ENCODE measurements at places on chromosomes 13 and 19.

GRCh38 chr19:43618921-43619261 is 538 bp downstream of the ZNF428 start:
- peak; percentile 70 for DNase-seq

DNA sequence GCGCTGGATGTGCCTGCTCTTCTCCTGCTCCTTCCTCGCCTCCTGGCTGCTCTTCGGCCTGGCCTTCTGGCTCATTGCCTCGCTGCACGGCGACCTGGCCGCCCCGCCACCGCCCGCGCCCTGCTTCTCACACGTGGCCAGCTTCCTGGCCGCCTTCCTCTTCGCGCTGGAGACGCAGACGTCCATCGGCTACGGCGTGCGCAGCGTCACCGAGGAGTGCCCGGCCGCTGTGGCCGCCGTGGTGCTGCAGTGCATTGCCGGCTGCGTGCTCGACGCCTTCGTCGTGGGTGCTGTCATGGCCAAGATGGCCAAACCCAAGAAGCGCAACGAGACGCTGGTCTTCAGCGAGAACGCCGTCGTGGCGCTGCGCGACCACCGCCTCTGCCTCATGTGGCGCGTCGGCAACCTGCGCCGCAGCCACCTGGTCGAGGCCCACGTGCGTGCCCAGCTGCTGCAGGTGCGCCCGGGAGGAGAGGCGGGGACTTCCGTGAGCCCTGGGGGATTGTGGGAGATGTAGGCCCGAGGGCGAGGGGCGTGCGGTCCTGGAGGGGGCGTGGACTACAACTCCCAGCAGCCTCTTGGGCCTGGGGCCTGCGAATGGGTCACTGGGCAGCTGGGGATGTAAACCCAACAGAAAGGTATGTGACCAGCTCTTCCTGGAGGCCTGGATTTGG is 6.7 kb downstream of the KCNJ14 start:
- DNase-seq = peak; percentile 49

DNA sequence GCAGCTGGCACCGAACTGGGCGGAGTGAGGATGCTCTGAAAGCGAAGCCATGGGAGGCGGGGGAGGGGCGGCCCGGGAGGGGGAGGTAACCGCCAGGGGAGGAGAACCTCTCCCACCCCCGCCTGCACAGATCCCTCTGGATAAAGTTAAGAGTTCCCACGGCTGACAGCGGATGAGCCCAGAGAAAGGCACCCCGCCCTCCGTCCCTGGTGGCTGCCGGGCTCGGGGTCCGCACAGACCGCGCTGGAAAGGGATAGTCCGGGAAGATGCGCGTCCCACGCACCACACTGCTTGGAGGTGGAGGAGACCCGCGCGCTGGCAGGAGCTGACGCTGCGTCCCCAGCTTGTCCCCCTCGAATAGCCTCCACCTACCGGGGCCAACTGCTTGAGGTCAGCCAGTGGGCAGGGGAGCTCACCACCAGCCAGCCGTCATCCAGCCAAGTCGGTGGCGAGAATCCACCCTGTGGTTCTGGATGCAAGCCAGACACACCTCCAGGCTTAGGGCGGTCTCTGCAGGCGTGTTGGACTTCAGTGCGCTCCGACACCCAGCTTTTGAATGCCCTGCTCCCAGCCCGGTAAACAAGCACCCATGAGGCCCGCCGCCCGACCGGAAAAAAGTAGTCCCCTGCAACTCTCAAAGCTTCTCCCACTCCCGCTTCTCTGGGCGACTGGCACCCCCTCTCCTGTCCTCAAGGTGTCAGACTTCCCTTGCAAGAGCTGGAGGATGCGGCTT is at the start of gene TRPC4:
Gene TRPC4 (minus strand): TSS at position 17 of the 733 bp plus-strand sequence. CDS start 86,439 bp downstream, outside the sequence.
- peak; percentile 22 for DNase-seq

DNA sequence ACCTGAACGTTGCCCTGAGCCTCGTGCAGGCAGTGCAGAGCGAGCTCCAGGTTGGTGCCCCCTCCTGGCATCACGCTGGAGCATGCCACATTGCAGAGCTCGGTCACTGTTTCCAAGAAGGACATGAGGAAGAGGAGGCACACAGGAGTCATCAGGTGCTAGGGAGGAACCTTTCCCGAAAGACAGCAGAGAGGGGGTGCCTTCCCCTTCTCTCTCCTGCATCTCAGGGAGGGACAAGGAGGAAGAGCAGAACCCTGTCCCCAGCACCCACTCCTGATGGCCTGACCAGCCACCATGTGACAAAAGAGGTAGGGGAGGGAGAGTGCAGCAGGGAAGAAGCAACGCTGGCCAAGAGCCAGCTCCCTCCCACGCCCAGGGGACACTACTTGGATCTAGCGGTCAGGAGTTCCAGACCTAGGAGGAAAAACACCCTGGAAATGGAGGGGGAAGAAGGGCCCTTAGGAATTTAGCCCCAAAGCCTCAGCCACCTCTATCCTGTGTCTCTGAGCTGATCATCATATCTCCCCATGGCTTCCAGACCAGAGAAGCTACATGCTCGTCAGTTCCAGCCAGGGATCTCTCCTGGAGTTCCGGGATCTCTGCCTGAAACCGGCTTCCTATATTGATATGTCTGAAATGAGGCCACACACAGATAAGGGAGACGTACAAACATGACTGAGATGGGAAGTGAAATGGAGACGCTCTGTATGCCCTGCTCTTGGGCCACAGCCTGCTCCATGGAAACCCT is 17.0 kb upstream of the NAPA start:
- no peak for DNase-seq

- no peak for DNase-seq
Measured at GRCh38 chr19:45211751-45212381, 33.3 kb downstream of the BLOC1S3 start.

- peak; percentile 27 for DNase-seq
Measured at GRCh38 chr13:94712812-94713560, 641 bp upstream of the SOX21 start.

- DNase-seq = peak; percentile 65
Measured at GRCh38 chr19:15129856-15130585, 22.8 kb downstream of the SYDE1 start.

DNA sequence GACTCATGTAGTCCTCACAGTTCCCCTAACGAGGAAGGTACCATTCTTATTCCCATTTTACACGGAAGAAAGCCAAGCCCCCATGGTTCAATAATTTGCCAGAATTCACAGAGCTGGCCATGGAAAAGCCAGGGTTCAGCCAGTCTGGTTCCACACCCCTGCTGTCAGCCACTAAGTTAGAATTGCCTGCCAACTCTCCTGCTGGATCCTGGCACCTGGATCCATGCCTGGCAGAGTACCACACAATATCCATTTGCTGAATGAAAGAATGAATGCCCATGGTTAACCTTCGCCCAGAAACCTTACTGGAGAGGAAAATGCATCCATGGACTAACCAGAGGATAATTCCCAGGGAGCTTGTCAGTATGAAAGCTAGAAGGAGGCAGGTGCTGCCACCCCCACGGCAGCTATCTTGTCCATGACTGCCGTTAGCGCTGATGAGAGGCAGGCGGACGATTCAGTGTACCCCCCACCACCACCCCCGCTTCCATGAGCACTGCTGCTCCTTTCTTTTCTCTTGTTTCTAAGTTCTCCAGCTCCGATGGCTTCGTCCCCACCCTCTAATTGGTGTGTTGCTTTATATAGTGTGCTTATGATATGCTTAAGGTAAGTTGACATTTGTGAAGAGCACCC is 114.5 kb downstream of the SLC7A1 start:
- DNase-seq = no peak

DNA sequence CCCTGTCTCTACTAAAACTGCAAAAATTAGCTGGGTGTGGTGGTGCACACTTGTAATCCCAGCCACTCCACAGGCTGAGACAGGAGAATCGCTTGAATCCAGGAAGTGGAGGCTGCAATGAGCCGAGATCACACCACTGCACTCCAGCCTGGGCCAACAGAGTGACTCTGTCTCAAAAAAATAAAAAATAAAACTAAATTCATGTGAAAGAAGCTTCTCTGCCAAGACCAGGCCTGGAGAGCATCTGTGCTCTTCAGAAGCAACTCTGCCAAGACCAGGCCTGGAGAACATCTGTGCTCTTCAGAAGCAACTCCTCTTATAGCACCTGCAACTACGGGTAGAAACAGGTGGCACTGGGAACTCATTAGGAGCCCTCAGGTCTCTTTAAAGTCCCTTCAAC is 37.7 kb downstream of the CRYL1 start:
- no peak for DNase-seq

- no peak for DNase-seq
Measured at GRCh38 chr19:1745589-1746031, 7.7 kb upstream of the ONECUT3 start.

GRCh38 chr13:36919833-36920615 is at the start of gene SMAD9:
Gene SMAD9, minus strand, starts transcription at chr13:36920238. Its CDS starts 40,549 bp downstream, at chr13:36879689.
- peak; percentile 50 for DNase-seq

DNA sequence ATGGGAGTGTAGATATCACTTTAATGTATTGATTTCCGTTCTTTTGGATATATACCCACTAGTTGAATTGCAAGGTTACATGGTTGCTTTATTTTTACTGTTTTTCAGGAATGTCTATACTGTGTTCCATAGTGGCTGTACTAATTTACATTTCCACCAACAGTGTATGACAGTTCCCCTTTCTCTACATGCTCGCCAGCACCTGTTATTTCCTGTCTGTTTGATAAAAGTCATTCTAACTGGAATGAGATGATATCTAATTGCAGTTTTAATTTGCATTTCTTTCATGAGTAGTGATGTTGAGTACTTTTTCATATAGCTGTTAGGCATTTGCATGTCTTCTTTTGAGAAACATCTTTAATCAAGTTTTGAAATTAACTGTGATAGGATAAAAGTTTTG is 818.6 kb downstream of the SLITRK6 start:
- DNase-seq = no peak

- no peak for DNase-seq
Measured at GRCh38 chr19:16673231-16673630, 12.3 kb downstream of the TMEM38A start.

DNA sequence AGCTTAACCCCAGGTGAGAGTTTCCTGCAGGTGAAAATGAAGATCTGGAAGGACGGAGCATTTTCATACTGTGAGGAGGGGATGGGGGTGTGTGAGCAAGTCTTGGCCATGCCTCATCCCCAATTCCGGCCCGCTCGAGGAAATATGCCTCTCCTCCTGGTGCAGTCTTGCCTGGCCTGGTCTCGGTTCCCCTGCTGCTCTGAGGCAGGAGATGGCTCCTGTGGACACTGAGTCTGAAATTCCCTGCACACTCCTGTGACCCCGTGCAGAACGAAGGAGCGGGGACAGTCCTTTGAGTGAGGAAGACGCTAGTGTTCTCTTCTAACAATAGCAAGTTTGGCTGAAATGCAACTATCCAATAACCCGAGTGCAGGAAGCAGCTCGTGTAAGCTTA is 329 bp upstream of the ZNF439 start:
- DNase-seq = no peak

DNA sequence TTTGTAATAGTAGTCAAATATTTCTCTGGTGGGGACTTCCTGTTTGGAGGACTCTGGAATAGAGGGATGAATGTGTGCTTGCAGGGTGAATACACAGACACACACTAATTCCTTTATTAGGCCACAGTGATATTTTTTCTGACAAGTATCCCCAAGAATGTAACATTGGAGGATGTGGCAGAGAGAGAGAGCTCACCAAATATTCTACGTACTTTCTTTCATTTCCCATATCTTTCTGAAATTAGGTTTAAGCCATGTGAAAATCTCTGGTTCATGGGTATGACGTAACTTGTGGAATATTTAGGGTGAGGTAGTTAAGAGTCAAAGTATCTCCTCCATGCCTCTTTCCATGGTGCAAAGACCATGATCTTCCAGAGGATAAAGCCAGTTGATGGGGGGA is 463.4 kb downstream of the DIAPH3 start:
- DNase-seq = no peak

DNA sequence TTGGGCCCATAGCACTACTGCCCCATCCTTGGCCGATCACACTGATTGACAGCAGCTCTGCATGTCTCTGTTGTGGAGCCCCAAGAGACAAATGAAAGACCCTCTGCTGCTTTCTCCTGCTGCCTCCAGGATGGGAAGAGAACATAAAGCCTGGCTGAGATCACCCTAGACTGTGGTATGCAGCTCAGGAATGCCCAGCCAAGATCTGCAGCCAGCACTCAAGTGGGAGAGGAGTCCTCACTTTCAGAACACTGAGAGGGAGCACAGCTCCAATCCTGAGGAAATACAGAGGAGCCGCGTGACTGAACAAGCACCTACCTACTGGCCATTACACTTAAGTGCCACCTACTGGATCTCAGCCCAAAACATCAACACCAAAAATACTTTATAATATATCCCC is 203.0 kb downstream of the POSTN start:
- DNase-seq = no peak

- DNase-seq = no peak
Measured at GRCh38 chr19:18274781-18275356, 617 bp upstream of the IQCN start.

DNA sequence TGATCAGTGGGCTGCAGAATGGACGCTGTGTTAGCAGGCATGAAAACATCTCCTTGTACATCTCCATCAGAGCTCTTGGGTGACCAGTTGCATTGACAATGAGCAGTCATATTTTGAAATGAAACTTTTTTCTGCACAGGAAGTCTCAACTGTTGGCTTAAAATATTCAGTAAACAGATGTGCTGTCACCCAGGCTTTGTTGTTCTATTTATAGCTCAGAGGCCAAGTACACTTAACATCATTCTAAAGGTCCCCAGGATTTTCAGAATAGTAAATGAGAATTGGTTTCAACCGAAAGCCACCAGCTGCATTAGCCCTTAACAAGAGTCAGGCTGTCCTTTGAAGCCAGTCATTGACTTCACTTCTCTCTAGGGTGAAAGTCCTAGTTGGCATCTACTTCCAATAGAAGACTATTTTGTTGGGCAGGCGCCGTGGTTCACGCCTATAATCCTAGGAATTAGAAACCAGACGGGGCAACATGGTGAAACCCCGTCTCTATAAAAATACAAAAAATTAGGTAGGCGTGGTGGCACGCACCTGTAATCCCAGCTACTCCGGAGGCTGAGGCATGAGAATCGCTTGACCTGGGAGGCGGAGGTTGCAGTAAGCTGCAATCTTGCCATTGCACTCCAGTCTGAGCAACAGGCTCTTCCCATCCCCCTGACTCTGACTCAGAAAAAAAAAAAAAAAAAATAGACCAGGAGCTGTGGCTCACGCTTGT is 7.9 kb upstream of the PDE4A start:
- no peak for DNase-seq

GRCh38 chr13:22120646-22121045 is 449.8 kb downstream of the FGF9 start:
- DNase-seq = no peak

DNA sequence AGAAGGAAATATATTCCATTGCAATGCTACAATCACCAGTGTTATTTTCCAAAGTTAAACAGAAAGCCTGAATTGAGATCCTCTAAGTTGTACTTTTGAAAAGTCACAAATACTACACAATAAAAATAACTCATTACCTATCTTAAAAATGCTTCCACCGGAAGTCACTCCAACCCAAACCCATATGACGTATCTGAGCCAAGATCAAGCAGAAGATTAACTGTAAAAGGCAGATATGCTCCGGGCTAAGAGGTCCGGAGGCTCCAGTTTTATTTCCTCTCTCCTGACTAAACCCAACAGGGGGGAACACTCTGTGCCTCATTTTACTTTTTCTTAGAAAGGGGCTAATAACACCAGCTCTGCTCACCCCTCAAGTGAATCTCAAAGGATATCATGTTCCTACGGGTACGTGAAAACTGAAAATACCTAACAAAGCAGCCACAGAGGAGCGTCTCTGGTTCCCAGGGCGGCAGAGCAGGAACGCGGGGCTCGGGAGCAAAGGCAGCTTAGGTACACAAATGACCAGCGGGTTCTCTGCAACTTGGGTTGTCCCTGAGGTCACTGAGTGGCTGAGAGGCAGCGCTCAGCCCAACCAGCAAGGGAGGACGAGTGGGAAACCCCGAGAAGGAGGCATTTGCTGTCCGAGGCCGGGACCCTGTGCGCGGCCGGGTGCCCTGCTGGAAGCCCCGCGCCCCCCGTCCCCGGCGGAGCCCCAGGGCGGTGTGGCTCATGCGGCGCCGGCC is 750 bp downstream of the RAB20 start:
- DNase-seq = no peak
